ENCODE measurements at places on chromosomes 2 and 18. TPM values are rescaled to one million over a fixed set of nuclear protein-coding genes. Genes with fewer than 3 reads are reported as not detected.

GRCh38 chr2:127545796-127546195 is 10.3 kb downstream of the MYO7B start:
- no peak overlapping the region for H3K27ac ChIP-seq
- H3K4me1 ChIP-seq, result no peaks in the 10 kb centered on the region

DNA sequence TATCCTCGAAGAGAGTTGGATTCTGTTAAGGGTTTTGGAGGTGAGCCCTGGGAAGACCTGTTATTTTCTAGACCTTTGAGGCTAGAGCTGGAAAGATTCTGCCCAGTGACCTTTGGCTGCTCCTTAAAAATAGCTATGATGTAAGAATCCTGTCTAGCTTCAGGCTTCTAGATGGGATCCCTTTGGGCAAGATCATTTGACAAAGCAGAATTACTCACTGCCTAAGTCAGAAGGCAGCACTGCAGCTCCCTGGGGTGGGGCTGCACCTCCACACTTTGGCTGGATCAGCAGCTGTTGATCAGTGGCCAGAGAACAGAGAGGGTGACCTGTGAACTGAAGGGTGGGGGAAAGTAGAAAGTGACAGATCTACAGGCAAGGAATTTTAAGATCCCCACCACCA is 103.8 kb downstream of the ASAP2 start:
- no peaks in the 10 kb centered on the region for H3K36me3 ChIP-seq
- H3K4me3 ChIP-seq, result no peak overlapping the region
- no peak overlapping the region for H3K27ac ChIP-seq
- DNase-seq, result no peak
- no peaks in the 10 kb centered on the region for H3K27me3 ChIP-seq

- no peaks in the 10 kb centered on the region for H3K36me3 ChIP-seq
- H3K4me1 ChIP-seq, result no peaks in the 10 kb centered on the region
- no peak overlapping the region for H3K27ac ChIP-seq
- no peaks in the 10 kb centered on the region for H3K27me3 ChIP-seq
- DNase-seq, result no peak
Measured at GRCh38 chr2:47602996-47603395, 179.9 kb upstream of the MSH6 start.

- no peaks in the 10 kb centered on the region for H3K27me3 ChIP-seq
- peaks cover 63% of the 10 kb centered on the region for H3K4me1 ChIP-seq
- no peaks in the 10 kb centered on the region for H3K36me3 ChIP-seq
Measured at GRCh38 chr2:113162173-113162572, 11.6 kb upstream of the PSD4 start.

DNA sequence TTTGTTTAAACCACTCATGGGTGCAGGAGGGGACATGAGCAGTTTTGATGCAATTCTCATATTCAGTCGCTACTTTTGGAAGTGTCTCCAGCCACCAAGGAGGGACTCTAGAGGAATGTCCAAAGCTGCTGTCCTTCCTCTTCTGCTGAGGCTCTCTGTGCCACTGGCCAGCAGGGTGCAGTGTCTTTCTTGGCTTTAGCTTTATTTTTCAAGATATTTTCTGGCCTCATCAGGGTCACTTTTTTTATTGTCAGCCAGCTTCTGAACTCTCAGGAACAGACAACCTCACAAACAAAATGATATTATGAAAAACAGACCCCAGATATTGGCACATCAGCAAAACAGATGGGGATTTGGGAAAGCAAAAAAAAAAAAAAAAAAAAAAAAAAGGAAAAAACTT is 289.3 kb upstream of the ZSWIM2 start:
- no peak overlapping the region for H3K27ac ChIP-seq
- no peak overlapping the region for H3K4me3 ChIP-seq
- H3K4me1 ChIP-seq, result no peaks in the 10 kb centered on the region

- no peak for DNase-seq
- no peak overlapping the region for H3K4me3 ChIP-seq
- H3K27me3 ChIP-seq, result no peaks in the 10 kb centered on the region
- H3K36me3 ChIP-seq, result no peaks in the 10 kb centered on the region
Measured at GRCh38 chr2:40386177-40386576, 65.7 kb downstream of the SLC8A1 start.

DNA sequence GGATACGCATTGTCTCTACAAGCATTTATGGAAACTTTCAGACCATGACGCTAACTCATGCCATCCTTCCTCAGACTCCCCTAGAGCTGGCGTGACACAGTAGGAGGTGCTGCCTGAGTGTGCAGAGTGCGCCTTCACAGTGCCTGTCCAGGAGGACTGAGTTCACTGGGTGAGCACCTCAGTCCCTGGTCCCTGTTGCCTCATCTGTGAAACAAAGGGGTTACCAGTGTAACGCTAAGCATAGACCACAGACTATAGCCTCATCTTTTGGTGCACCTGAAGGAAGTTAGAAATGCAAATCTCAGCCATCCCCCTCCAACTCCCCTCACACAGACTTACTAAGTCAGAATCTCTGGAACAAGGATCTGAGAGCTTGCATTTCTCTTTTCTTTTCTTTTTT is 142.8 kb downstream of the TMEM17 start:
- H3K27me3 ChIP-seq, result no peaks in the 10 kb centered on the region
- no peaks in the 10 kb centered on the region for H3K36me3 ChIP-seq
- no peak overlapping the region for H3K27ac ChIP-seq
- no peak overlapping the region for H3K4me3 ChIP-seq
- DNase-seq, result no peak

DNA sequence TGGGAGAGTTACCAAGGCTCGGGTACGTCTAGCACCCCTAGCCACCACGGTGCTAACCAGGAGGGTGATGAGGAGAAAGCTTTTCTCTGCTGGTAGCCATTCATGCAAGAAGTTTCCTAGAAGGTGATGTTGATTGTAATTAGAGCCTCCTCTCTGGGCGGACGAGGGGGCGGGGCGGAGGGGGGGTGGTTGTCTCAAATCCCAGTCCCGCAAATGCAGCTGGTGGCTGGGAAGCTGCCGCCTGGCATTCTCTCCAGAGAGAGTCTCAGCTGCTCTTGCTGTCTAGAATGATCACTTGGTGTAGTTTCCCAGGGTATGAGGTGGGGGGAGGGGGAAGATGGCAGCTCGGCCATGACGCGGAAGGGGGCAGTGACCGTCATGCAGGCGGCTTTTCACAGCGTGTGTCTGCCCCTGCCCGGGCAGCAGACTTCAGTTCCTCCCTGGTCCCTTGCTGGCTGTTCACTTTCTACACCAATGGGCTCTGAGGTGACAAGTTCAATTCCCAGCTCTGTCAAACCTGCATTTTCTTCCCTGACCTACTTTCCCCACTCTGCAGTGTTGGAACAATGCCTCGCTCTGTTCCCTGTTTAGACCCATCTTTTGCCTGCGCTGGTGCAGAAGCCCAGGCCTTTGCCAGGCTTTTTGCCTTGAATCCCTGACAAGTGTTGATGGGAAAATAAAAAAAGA is 61.5 kb upstream of the KLF7 start:
- no peak overlapping the region for H3K4me3 ChIP-seq
- no peaks in the 10 kb centered on the region for H3K27me3 ChIP-seq
- H3K27ac ChIP-seq, result peak overlapping the region; percentile 69
- H3K36me3 ChIP-seq, result no peaks in the 10 kb centered on the region
- H3K4me1 ChIP-seq, result peaks cover 40% of the 10 kb centered on the region
- DNase-seq, result no peak

GRCh38 chr2:101644842-101645383 is 52.6 kb upstream of the MAP4K4 start:
- DNase-seq, result no peak
- no peak overlapping the region for H3K4me3 ChIP-seq
- H3K27ac ChIP-seq, result no peak overlapping the region

DNA sequence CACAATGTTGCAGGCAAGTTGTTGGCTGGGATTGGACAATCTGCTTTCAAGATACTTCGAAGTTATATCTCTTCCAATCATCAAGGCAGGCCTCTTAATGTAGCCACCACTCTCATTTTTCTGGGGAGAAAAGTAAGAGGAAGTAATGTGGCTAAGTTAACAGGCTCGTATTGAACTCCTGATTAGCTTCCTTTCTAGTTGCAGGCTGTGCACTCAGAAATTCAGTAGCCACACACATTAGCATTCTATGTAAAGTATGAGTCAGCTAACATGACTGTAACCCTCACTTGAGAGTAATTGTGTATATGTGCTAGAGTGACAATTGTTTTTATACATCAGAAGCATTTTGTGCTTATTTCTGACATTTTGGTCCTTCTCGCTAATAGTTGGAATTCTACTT is 3.3 kb downstream of the TWSG1 start:
- DNase-seq, result no peak
- H3K4me3 ChIP-seq, result no peak overlapping the region
- no peak overlapping the region for H3K27ac ChIP-seq
- peaks cover 5% of the 10 kb centered on the region for H3K4me1 ChIP-seq
- H3K36me3 ChIP-seq, result peaks cover 34% of the 10 kb centered on the region

DNA sequence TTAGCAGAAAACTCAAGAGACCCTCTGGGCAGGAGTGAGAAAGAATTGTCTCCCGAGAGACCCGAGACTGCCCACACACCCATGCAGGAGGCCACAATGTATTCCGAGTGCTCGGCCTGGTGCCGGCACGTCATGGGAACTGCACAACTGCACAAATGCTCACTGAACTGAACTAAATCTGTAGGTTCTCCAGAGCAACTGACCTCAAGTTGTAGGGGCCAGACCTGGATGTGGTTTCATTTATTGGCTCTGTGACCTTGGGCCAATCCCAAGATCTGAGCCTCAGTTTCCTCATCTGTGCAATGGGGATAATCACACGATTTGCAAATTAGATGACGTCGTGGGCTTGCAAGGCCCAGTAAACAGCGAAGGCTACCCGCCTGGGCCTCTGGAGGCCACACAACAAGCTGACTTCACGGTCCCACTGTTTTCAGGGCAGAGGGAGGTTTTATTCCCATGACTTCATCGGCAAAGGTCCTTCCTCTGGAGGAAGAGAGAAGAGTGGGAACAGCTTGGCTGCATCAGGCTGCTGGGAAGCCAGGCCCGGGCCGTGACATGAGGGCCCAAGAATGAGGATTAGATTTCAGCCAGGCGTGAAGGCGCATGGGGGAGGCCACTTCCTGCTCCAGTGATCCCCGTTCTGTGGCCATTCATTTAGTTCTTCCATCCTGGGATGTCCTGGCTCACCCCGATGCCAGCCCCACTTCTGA is 3.6 kb upstream of the ERFE start:
- no peak overlapping the region for H3K4me3 ChIP-seq
- no peaks in the 10 kb centered on the region for H3K36me3 ChIP-seq
- H3K4me1 ChIP-seq, result peaks cover 12% of the 10 kb centered on the region
- peaks cover 10% of the 10 kb centered on the region for H3K27me3 ChIP-seq
- H3K27ac ChIP-seq, result no peak overlapping the region
- DNase-seq, result no peak

- H3K4me3 ChIP-seq, result no peak overlapping the region
- H3K27ac ChIP-seq, result no peak overlapping the region
- no peaks in the 10 kb centered on the region for H3K4me1 ChIP-seq
- H3K36me3 ChIP-seq, result no peaks in the 10 kb centered on the region
- no peaks in the 10 kb centered on the region for H3K27me3 ChIP-seq
Measured at GRCh38 chr2:5227062-5227699, 465.0 kb upstream of the SOX11 start.

- H3K36me3 ChIP-seq, result peaks cover 5% of the 10 kb centered on the region
- H3K4me3 ChIP-seq, result no peak overlapping the region
- H3K27me3 ChIP-seq, result no peaks in the 10 kb centered on the region
- DNase-seq, result no peak
- H3K27ac ChIP-seq, result no peak overlapping the region
Measured at GRCh38 chr2:195493416-195493815, 163.6 kb upstream of the SLC39A10 start.

DNA sequence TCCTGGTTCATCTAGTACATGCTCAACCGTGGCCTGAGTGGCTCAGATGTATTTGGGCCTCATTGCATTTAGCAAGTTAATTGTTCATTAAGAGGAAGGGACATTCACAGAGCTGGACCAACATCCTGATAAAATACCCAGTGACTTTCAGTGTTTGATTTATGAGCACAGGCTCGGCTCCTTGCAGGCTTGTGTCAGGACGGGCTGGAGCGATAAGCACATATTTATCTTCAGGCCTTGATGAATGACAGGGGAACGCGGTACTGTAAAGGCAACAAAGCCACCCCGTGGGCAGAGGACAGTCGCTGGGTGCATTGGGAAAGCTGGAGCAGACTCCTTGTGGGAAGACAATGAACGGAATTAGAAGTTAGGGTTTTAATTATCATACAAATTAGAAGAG is 548.6 kb upstream of the HS6ST1 start:
- H3K27ac ChIP-seq, result no peak overlapping the region
- no peaks in the 10 kb centered on the region for H3K4me1 ChIP-seq
- no peak overlapping the region for H3K4me3 ChIP-seq
- H3K27me3 ChIP-seq, result no peaks in the 10 kb centered on the region

- no peaks in the 10 kb centered on the region for H3K27me3 ChIP-seq
- peaks cover 82% of the 10 kb centered on the region for H3K4me1 ChIP-seq
- DNase-seq, result no peak
- peak overlapping the region; percentile 18 for H3K4me3 ChIP-seq
- no peaks in the 10 kb centered on the region for H3K36me3 ChIP-seq
- H3K27ac ChIP-seq, result peak overlapping the region; percentile 28
Measured at GRCh38 chr2:225013425-225014365, 28.6 kb downstream of the DOCK10 start.

DNA sequence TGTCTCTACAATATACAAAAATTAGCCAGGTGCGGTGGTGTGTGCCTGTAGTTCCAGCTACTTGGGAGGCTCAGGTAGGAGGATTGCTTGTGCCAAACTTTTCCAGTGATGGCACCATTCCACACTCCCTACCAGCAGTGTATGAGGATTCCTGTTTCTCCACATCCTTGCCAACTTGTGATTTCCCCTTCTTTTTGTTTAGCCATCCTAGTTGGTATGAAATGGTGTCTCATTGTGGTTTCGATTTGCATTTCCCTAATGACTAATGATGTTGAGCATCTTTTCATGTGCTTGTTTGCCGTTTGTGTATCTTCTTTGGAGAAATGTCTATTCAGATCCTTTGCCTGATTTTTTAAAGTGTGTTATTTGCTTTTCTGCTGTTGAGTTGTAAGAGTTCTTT is 41.0 kb downstream of the EPB41L5 start:
- H3K36me3 ChIP-seq, result peaks cover 72% of the 10 kb centered on the region
- no peaks in the 10 kb centered on the region for H3K27me3 ChIP-seq
- no peak for DNase-seq
- H3K27ac ChIP-seq, result no peak overlapping the region
- no peak overlapping the region for H3K4me3 ChIP-seq

- no peaks in the 10 kb centered on the region for H3K27me3 ChIP-seq
- no peak overlapping the region for H3K4me3 ChIP-seq
- no peaks in the 10 kb centered on the region for H3K36me3 ChIP-seq
- peaks cover 14% of the 10 kb centered on the region for H3K4me1 ChIP-seq
Measured at GRCh38 chr2:196294516-196294909, 123.1 kb upstream of the STK17B start.

DNA sequence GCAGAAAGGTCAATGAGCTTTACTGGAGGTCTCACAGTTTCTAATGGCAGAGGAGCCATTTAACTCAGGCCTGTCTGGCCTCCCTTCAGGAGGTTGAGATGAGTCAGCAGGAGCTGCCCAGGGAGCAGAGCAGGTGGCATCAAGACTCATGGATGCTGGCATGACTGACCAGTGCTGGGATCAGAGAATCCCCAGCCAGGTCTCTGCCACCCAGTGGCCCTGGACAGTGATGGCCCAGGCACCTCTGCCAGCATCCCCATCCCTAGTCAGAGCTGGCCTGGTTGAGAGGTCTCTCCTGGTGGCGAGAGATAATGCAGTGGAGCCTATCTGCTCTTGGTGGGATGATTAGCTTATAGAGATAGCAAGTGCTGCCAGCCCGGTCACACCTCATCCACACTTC is 43.1 kb downstream of the GYPC start:
- H3K27ac ChIP-seq, result peak overlapping the region; percentile 33
- H3K4me3 ChIP-seq, result no peak overlapping the region
- H3K27me3 ChIP-seq, result no peaks in the 10 kb centered on the region

Gene TMEM169
- 2.6 TPM for total RNA-seq

Gene IFIH1
- total RNA-seq, result 25.5 TPM

Gene RNU2-63P
- 3.5 TPM for total RNA-seq

Gene POTEC
- total RNA-seq, result not detected

Gene NIF3L1
- total RNA-seq, result 37.3 TPM

Gene TSPYL6
- total RNA-seq, result not detected

Gene LRATD1
- not detected for total RNA-seq

Gene ADAM23
- not detected for total RNA-seq

Gene SERPINB3
- total RNA-seq, result not detected

Gene CKAP2L
- not detected for total RNA-seq

Gene IL18R1
- 0.39 TPM for total RNA-seq

All from naive thymus-derived CD8-positive, alpha-beta T cell (primary cell).